Activated T-helper 2 cell treated with anti-CD3 and anti-CD28 coated beads, Interferon-gamma antibody, Interleukin-2, Interleukin-4, amounts not matched to agents 10 μg/mL and 5 μg/mL and 100 μg/mL, durations not matched to agents 14 hours and 24 hours and 36 hours (primary cell): ENCODE measurements at places on chromosomes 2 and 18. TPM values are rescaled to one million over a fixed set of nuclear protein-coding genes. Genes with fewer than 3 reads are reported as not detected.
A peak's percentile ranks its signal among the peaks of the same experiment; 100 is the strongest.

Gene CD302
- 1.1 and 1.5 TPM in 2 replicates for total RNA-seq

Gene POTEC
- total RNA-seq, result not detected in 2 replicates

Gene ALPP
- total RNA-seq, result not detected in 2 replicates

- H3K27ac ChIP-seq, result no peak overlapping the region
- no peaks in the 10 kb centered on the region for H3K36me3 ChIP-seq
- DNase-seq, result no peak
Observed at GRCh38 chr2:189178726-189179569, 613 bp downstream of the COL5A2 start.

GRCh38 chr18:3177902-3178687 is 41.7 kb downstream of the MYOM1 start:
- H3K27ac ChIP-seq, result peak overlapping the region; percentile 44
- H3K4me1 ChIP-seq, result peaks cover 1% of the 10 kb centered on the region
- H3K27me3 ChIP-seq, result no peaks in the 10 kb centered on the region
- no peak overlapping the region for H3K4me3 ChIP-seq
- no peaks in the 10 kb centered on the region for H3K36me3 ChIP-seq
- DNase-seq, result no peak

Gene GPR35
- total RNA-seq, result 24.9 and 27.4 TPM in 2 replicates
